ENCODE measurements at places on chromosomes 1 and 21. TPM values are rescaled to one million over a fixed set of nuclear protein-coding genes. Genes with fewer than 3 reads are reported as not detected.
A peak's percentile ranks its signal among the peaks of the same experiment; 100 is the strongest.

GRCh38 chr1:201280884-201281283 is 2.4 kb upstream of the PKP1 start:
- no peak for DNase-seq

- DNase-seq, result no peak
Observed at GRCh38 chr21:40043423-40043822, 176.2 kb downstream of the PCP4 start.

DNA sequence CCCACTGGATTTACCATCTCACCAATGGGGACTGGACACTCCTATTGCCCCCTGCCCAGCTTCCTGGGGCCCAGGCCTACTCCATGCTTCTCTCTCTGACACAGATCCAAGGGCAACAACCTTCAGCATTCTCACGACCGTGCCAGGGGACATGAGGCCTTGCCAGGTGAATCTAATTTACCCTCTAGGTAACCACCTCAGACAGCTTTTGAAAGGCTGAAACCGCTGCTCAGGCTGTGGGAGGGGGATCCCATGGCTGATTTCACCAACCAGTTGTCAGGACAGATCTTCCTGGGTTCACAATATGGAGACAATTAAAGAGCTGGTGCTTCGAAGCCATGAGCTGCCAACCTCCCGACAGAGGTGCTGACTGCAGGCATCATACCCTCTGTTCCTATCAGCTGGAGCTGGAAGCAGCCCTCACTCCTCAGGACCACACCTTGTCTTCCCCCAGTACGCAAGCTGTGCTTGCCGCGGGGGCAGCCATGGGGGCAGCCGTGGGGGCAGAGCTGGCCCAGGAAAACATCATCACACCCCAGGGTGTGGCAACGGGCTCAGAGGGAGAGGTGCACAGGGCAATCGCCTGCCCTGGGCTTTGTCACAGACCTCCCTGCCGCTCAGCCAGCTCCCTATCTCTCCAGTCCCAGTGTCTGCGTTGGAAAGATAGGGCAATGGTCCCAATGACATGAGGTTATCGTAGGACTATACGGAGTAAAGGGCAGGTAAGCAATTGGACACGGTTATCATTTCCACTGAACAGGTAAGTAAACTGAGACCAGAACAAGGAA is 120.2 kb downstream of the DMRTB1 start:
- no peak for DNase-seq

CLEC20A gene
- not detected for total RNA-seq

IPO13 gene
- total RNA-seq, result 16.2 TPM

ZNF670 gene
- 3.3 TPM for total RNA-seq

HEYL gene
- total RNA-seq, result 0.07 TPM

REN gene
- not detected for total RNA-seq

GRCh38 chr1:147109041-147109440 is 63.2 kb downstream of the PRKAB2 start:
- peak; percentile 18 for DNase-seq

ASTN1 gene
- total RNA-seq, result not detected

PLA2G2A gene
- not detected for total RNA-seq

FMO3 gene
- total RNA-seq, result not detected
